ENCODE measurements at places on chromosomes 3 and 15.

- DNase-seq: no peak
Measured at GRCh38 chr15:43111354-43111753, 5.5 kb upstream of the UBR1 start.

- no peak for DNase-seq
Measured at GRCh38 chr3:197524128-197524527, 31.6 kb downstream of the BDH1 start.

- DNase-seq: no peak
Measured at GRCh38 chr3:30297112-30297511, 309.3 kb upstream of the TGFBR2 start.

DNA sequence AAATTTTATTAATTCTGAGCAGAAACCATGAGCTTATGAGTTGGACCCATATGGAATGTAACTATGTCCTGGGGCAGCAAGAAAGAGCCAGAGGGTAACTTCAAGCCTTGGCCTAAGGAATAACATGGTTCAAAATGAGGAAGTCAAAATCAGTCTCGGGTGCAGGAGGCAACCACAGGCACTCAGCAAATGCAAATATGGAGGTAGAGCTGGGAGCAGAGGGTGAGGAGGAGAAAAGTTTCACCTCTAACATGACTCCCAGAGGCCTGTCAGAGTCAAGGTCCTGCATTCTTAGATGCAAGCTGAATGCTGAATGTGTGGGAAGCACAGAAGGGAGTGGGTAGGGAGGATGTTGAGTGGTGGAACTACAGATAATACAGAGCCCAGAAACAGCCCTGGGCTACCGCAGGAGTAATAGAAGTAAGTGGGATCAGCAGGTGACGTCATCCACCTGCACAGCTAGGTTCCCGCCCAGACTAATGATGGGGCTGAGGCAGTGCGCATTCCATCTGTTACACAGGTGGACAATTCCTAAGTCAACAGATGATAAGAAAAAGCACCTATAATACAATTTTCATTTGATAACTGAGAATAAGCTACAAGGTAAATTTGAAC, 279.8 kb upstream of the ARRDC4 start:
- DNase-seq: no peak

GRCh38 chr3:14082108-14082657, 42.5 kb downstream of the CHCHD4 start:
- DNase-seq: no peak

DNA sequence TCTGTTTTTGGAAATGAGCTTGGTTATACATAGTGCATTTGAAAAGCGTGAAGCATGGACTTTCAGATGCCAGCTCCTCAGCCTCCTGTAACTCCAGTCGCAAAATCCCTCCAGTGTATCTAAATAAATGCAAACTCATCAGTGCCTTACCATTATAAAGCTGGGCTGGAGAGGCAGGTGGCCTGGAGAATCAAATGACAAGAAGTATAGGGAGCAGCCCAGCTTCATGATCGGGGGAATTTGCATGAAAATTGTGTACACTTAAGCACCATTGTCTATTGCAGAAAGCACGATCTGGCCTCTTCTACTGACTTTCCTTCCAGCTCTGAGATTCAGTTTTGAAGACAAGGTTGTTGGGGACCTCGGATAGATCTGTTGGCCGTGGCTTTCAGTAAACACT, 71.7 kb downstream of the IGF1R start:
- DNase-seq: no peak

GRCh38 chr15:69590932-69591524, 138.4 kb downstream of the RPLP1 start:
- no peak for DNase-seq

DNA sequence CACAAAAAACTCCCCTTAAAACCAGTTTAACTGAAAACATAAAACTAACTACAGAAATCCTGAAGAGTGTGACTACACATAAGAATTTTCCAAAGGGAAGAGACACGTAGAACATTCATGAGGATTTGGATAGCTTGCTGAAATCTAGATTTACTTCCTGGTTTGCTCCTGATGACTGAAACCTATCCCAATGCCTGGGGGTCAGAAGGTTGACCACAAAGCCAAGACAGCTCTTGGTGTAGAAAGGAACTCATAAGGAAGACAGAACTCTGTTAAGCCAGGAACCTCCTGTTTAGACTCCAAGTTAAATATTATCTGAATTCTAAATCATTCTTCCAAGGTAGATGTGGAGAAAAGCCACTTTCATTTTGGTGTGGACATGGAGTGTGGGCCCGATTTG, 92.8 kb downstream of the TFG start:
- no peak for DNase-seq

DNA sequence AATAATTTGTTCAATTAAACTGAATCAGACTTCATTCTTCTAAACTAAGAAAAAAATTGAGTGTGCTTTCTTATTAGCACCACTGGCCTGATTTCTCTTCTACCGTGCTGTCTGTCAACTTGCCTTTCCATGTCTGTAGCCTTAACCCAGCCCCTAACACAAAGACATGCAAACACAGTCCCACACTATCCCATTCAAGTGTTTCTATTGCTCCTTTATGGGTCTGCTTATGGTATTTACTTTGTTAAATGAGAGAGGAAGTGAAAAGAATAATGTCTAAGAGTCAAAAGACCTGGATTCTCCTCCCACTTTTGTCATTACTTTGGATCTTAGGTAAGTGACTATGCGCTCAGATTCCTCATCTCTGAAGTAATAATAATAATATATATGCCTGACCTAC, 55.3 kb downstream of the GTF2E1 start:
- DNase-seq: no peak

DNA sequence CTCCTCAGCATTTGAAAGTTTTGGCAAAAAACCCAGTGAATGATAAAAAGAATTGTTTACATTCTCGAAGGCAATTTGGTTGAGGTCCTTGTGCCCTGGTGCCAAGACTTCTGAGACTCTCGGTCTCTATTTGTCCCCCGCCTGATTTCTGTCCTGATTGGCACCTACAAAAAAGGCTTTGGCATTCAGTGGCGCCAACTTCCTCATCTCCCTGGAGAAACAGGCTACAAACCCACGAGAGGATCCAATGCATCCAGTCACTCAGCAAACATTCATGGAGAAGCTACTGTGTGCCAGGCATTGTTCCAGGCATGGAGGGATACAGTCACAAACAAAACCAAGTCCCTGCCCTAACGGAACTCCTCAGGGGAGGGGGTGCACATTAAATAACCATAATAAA, 42.7 kb downstream of the HES1 start:
- no peak for DNase-seq

DNA sequence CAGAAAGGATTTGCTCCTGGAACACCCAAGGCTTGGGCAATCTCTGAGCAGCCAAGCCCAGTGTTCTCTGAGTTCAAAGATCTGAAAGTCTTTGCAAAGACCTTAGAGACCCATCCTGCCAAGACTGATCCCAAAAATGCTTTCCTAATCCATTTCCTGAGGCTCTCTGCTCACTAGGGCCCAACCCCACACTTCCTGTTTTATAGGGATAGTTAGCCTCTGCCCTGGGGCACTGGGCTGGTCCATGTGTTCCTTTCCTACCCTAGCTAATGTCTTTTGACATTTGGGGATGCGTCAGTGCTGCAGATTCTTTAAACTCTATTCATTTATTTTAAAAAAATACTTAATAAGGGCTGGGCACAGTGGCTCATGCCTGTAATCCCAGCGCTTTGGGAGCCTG, 372.7 kb downstream of the ROBO2 start:
- no peak for DNase-seq

GRCh38 chr15:91335702-91336101, 235.6 kb downstream of the SV2B start:
- no peak for DNase-seq

GRCh38 chr3:186181901-186182300, 73.0 kb upstream of the ETV5 start:
- no peak for DNase-seq

GRCh38 chr3:65151666-65152065, 463.9 kb upstream of the ADAMTS9 start:
- no peak for DNase-seq

DNA sequence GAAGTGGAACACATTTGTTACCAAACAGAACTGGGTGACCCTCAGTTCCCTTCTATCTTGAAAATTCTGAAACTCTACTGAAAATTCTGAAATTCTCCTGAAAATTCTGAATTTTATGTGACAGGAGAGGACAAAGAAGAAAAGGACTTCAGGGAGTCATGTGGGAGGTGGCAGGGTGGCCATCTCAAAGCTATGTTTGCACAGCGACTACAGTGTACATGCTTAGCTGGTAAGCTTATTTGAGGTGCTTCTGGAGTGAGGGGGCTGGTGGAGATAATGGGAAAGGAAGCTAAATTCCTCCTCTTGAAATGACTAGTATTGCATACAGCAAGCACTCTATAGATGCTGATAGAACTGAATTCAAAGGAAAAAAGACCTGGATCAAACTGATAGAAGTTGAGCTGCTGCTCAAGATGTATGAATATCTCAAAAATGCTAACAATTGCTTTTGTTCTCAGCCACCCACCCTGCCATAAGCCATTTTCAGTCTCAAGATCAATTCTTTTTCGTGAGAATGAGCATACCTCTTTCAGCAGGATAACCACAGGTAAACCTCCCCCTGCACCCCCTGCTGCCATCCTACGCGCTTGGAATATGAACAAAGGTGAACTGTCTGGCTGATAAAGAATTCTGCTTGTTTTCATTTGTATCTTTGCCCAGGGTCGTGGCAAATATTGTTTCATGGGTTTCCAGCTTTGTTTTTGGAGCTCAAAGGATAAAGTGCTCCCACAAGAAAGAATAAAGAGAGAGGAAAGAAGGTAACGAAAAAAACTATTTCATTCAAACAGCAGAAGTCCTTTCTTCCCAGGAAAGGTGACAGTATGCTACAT, 16.6 kb upstream of the ARHGEF3 start:
- no peak for DNase-seq

GRCh38 chr3:111695636-111696117, 100.5 kb upstream of the ZBED2 start:
- no peak for DNase-seq

GRCh38 chr3:13149330-13150108, 76.3 kb upstream of the IQSEC1 start:
- DNase-seq: no peak

GRCh38 chr15:80587816-80588456, 107.2 kb upstream of the ABHD17C start:
- DNase-seq: no peak

- DNase-seq: no peak
Measured at GRCh38 chr3:39318301-39318700, 11.2 kb upstream of the CCR8 start.

- no peak for DNase-seq
Measured at GRCh38 chr15:49877117-49877872, 241.7 kb downstream of the ATP8B4 start.

DNA sequence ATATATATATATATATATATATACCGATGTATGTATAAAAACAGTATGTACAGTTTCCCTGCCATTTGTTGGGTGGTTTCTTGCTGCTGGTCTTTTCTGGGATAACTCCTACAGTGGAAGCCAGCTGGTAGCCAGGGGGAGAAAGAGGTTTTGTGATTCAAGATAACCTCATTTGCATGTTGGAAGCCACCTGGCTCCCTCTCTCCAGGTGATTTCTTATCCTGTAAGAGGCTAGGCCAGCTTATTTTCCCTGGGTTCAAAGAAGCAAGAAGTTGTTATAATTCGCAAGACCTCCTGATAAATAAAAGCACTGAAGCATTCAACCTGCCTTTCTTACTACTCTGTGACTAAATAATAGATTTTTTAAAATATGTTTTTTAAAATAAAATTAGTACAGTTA, 443.3 kb downstream of the VGLL3 start:
- DNase-seq: no peak
